ENCODE measurements at places on chromosomes 13 and 19. TPM values are rescaled to one million over a fixed set of nuclear protein-coding genes. Genes with fewer than 3 reads are reported as not detected.

GRCh38 chr13:105709181-105709580 lies 826.3 kb downstream of the EFNB2 start:
- no peaks in the 10 kb centered on the region for H3K4me1 ChIP-seq
- no peaks in the 10 kb centered on the region for H3K36me3 ChIP-seq
- no peak overlapping the region for H3K27ac ChIP-seq
- DNase-seq, result no peak

DNA sequence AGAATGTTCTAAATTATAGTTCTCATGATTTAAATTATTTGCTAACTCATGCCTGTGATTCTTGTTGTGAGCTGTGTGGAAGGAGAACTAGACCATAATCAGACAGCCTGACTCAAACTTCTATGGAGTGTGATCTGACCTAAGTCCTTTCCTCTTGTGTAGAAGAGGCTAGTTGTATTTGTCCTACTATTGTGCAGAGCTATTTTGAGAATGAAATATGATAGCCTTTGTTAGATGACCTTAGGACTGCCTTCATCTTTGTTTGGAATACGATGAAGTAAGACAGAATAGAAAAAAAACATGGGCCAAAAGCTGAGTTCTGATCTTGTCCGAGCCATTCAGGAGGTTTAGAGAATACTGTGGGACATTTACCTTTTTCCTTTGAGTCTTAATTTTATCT lies 119.4 kb downstream of the STOML3 start:
- no peaks in the 10 kb centered on the region for H3K4me1 ChIP-seq
- no peak for DNase-seq
- no peaks in the 10 kb centered on the region for H3K27me3 ChIP-seq
- no peak overlapping the region for H3K4me3 ChIP-seq
- H3K36me3 ChIP-seq, result peaks cover 1% of the 10 kb centered on the region

- no peaks in the 10 kb centered on the region for H3K27me3 ChIP-seq
- peak overlapping the region; percentile 87 for H3K4me3 ChIP-seq
- peaks cover 3% of the 10 kb centered on the region for H3K4me1 ChIP-seq
- H3K36me3 ChIP-seq, result peaks cover 3% of the 10 kb centered on the region
- H3K27ac ChIP-seq, result no peak overlapping the region
Measured at GRCh38 chr19:58440556-58440955, 603 bp upstream of the ZNF132 start.

GRCh38 chr19:31988256-31988655 lies 357.2 kb upstream of the ZNF507 start:
- no peak for DNase-seq
- H3K4me1 ChIP-seq, result no peaks in the 10 kb centered on the region
- no peak overlapping the region for H3K4me3 ChIP-seq
- H3K27ac ChIP-seq, result no peak overlapping the region
- no peaks in the 10 kb centered on the region for H3K27me3 ChIP-seq

DNA sequence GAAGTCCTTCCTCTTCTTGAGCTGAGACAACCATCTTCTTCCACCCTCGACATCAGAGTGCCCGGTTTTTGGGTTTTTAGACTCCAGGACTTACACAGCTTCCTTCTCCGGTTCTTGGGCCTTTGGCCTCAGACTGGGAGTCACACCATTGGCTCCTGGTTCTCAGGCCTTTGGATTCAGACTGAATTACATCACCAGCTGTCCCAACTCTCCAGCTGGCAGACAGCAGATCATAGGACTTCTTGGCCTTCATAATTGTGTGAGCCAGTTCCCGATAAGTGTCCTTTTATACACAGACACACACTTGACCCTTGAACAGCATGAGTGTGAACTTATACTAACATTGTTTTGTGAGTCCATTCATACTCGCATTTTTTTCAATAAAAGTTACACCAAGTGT lies 166.0 kb upstream of the UBL3 start:
- H3K4me1 ChIP-seq, result peaks cover 14% of the 10 kb centered on the region
- H3K4me3 ChIP-seq, result no peak overlapping the region
- no peak overlapping the region for H3K27ac ChIP-seq
- H3K36me3 ChIP-seq, result no peaks in the 10 kb centered on the region
- H3K27me3 ChIP-seq, result no peaks in the 10 kb centered on the region

DNA sequence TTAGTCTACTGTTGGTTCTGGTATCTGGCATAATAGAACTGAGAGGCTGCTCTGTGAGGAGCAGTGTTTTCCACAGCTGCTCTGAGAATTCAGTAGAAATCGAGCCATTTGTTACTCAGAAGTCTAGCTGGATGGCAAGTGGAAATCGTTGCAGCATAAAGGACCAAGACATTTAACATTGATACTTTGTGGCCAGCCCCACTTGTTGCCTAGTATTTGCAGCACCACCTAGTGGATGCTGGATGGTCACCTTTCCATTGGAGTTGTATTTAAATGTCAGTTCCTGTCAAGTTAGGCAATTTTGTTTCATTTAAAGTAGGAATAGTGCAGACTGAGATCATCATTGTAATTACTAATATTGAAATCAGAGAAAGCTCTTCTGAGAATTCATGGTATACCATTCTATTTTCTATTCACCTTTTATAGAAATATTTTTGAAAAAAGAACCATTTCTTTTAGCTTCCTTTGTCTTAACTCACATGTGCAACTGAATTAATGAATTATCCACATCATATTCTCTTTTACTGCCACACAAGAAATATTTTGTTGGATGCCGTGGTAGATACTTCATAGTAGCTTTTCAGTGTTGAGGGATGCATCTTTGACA lies 64.6 kb downstream of the PDS5B start:
- H3K4me1 ChIP-seq, result peaks cover 3% of the 10 kb centered on the region
- H3K36me3 ChIP-seq, result peaks cover 27% of the 10 kb centered on the region
- H3K4me3 ChIP-seq, result no peak overlapping the region
- peak; percentile 58 for DNase-seq
- H3K27ac ChIP-seq, result no peak overlapping the region
- H3K27me3 ChIP-seq, result no peaks in the 10 kb centered on the region

DNA sequence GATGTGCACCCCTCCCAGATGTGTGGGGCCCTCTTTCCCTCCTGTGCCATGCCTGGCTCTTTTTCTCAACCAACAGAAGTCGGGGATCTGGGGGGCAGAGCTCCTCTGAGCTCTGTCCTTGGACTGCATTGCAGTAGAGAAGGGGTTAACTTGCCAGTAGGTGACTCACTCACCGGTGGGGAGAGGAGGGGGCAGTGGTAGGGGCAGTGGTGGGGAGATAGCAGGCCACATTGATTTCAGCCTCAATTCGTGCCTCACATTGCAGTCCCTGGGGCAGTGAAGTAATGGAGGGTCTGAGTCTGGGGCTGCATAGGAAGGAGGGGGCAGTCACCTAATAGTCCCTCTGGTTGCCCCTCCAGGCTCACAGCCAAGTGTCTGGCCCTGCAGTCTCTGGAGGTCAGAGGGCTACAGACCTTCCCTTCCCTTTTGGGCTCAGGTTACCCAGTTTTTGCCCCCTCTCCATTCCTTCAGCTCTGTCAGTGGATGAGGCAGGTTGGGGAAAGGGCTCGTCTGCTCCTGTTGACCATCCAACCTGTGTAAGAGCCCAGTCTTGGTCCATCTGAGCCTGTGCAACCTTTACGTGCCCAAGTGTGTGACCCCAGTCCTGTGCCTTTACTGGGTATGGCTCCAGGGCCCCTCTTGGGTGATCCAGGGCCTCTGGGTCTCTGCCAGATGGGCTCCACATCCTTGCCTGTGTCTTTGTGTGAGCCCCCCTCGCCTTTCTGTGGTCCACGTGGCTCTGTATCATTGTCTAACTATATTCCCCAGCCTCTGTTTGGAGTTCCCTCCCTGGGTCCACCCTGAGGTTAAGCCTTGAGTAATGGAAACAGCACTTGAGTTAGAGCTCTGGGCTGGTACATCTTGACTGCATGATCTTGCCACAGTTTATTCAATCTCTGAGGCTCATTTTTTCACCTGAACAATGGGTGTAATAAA lies 13.0 kb downstream of the CIC start:
- peaks cover 8% of the 10 kb centered on the region for H3K4me1 ChIP-seq
- peak overlapping the region; percentile 62 for H3K4me3 ChIP-seq
- no peak overlapping the region for H3K27ac ChIP-seq
- peak; percentile 71 for DNase-seq

DNA sequence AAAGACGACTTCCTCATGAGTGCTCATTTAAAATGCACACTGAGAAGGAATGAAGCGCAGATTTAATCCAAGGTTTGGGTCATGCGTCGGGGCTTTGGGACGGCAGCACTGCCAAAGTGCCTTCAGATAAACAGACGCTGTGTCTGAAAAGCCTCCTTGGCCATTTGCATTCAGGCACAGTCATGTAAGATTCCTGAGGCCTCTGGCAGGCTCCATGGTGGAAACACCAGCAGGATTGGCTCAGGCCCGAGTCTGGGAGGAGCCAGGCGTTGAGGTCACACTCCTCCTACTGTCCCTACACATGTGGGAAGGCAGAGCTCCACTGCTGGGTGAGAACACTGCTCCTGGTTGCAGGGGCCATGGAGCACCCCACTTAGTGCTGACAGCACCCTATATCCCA lies 113.3 kb upstream of the KL start:
- no peaks in the 10 kb centered on the region for H3K36me3 ChIP-seq
- DNase-seq, result peak; percentile 68
- peaks cover 5% of the 10 kb centered on the region for H3K4me1 ChIP-seq
- no peaks in the 10 kb centered on the region for H3K27me3 ChIP-seq
- no peak overlapping the region for H3K27ac ChIP-seq

DNA sequence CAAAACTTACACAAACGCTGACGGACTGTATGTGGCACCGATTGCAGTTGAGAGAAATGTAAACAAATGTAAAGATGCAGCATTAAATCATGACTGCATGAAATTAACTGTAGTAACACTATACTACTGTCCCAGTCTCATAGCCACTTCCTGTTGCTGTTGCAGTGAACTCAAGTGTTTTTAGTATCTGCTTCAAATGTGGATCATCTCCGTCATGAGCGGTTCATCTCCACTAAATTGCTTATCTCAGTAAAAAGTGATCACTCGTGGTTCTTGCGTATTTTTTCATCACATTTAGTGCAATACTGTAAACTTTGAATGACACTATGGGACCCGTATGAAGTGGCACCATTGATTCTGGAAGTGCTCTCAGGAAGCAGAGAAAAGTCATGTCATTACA lies 60.3 kb upstream of the RNF113B start:
- no peak for DNase-seq
- peaks cover 9% of the 10 kb centered on the region for H3K4me1 ChIP-seq
- peaks cover 10% of the 10 kb centered on the region for H3K36me3 ChIP-seq
- H3K27me3 ChIP-seq, result no peaks in the 10 kb centered on the region
- no peak overlapping the region for H3K27ac ChIP-seq
- no peak overlapping the region for H3K4me3 ChIP-seq

- H3K27me3 ChIP-seq, result no peaks in the 10 kb centered on the region
- no peaks in the 10 kb centered on the region for H3K36me3 ChIP-seq
- no peak overlapping the region for H3K4me3 ChIP-seq
- H3K27ac ChIP-seq, result no peak overlapping the region
- DNase-seq, result no peak
Measured at GRCh38 chr13:103525530-103525929, 459.3 kb upstream of the SLC10A2 start.

DNA sequence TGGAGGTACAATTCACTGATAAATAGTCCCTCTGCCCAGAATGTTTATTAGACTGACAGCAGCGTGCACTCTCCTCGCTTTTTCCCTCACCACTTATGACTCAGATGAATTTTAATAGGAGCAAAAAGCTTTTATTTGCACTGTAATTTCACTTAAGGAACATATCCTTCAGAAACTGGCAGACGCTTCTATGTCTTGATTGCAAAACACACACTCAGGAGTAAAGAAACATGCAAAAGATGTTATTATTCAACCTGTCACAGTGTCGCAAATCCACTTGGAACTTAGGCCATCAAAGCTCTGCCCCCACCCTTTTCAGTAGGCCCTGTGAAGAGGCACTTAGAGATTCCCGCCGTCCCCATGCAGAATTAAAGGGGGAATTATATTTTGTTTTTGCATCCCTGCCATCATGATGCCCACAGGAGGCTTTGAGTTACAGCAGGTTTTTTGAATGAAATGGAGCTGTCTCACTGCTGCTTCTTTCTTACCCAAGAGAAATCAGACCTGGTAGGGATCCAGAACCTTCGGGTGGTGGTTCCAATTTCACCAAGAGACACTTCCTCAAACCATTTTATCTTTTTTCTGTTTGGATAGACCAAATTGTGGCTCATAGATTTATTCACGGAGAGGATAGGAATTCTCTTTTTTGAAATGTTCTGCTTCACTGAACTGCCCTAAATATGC lies 74.5 kb downstream of the GGACT start:
- 0 out of 3 replicates have a peak, but pooled peaks cover 2% of the 10 kb centered on the region for H3K36me3 ChIP-seq
- peak overlapping the region; percentile 50 for H3K27ac ChIP-seq
- H3K27me3 ChIP-seq, result no peaks in the 10 kb centered on the region
- peak; percentile 23 for DNase-seq

YJU2 gene
- total RNA-seq, result 33.6 TPM

MBD3L3 gene
- total RNA-seq, result not detected

ZNF442 gene
- total RNA-seq, result 4.0 TPM

ANGPTL8 gene
- total RNA-seq, result not detected

ZNF418 gene
- 25.1 TPM for total RNA-seq

NRTN gene
- total RNA-seq, result 4.6 TPM

HSH2D gene
- 2.3 TPM for total RNA-seq

LYPD5 gene
- total RNA-seq, result 0.50 TPM

FFAR1 gene
- not detected for total RNA-seq

Data from H9 (cell line).